Glomerular endothelial cell (primary cell): ENCODE measurements at places on chromosomes 7 and 10. TPM values are rescaled to one million over a fixed set of nuclear protein-coding genes. Genes with fewer than 3 reads are reported as not detected.

The RBM33 gene
- total RNA-seq: 19.1 and 34.6 TPM in 2 replicates

The FBXO24 gene
- not detected in 2 replicates for total RNA-seq

The KAZALD1 gene
- 0.12 TPM in 1 of 2 replicates, not detected in the other for total RNA-seq

The MTG1 gene
- 24.2 and 44.5 TPM in 2 replicates for total RNA-seq

The ADAM12 gene
- 5.6 and 15.4 TPM in 2 replicates for total RNA-seq

The TBXAS1 gene
- total RNA-seq: 8.1 and 9.0 TPM in 2 replicates

The OR2A5 gene
- total RNA-seq: not detected in 2 replicates

The FAM241B gene
- total RNA-seq: 1.6 and 1.8 TPM in 2 replicates

The PTF1A gene
- total RNA-seq: not detected in 2 replicates

The CYP3A7 gene
- not detected in 2 replicates for total RNA-seq

The SCART1 gene
- total RNA-seq: 0.44 and 1.3 TPM in 2 replicates

The PRSS1 gene
- total RNA-seq: not detected in 2 replicates

The SORCS1 gene
- total RNA-seq: not detected in 2 replicates

The SFRP5 gene
- not detected in 2 replicates for total RNA-seq

The RASSF4 gene
- total RNA-seq: 8.9 and 20.4 TPM in 2 replicates

The ITGB8 gene
- total RNA-seq: 6.3 and 13.9 TPM in 2 replicates

The SFMBT2 gene
- total RNA-seq: 3.1 and 4.8 TPM in 2 replicates

The LRRD1 gene
- total RNA-seq: 0.12 and 0.24 TPM in 2 replicates

The TAS2R16 gene
- not detected in 2 replicates for total RNA-seq

The TBC1D12 gene
- total RNA-seq: 8.0 and 12.9 TPM in 2 replicates

The CYP2E1 gene
- 0.64 TPM in 1 of 2 replicates, not detected in the other for total RNA-seq

The ALOX5 gene
- total RNA-seq: not detected in 2 replicates

The PLPP4 gene
- total RNA-seq: 3.9 and 11.1 TPM in 2 replicates

The NUTM2E gene
- total RNA-seq: 0.19 and 0.23 TPM in 2 replicates

The BMS1 gene
- 19.0 and 20.5 TPM in 2 replicates for total RNA-seq

The DRGX gene
- total RNA-seq: not detected in 2 replicates

The WEE2 gene
- total RNA-seq: not detected in 2 replicates

The UCN3 gene
- total RNA-seq: not detected in 2 replicates

The MBLAC1 gene
- 2.3 and 3.9 TPM in 2 replicates for total RNA-seq

The NME8 gene
- not detected in 2 replicates for total RNA-seq

The CEP41 gene
- total RNA-seq: 23.5 and 25.1 TPM in 2 replicates

The GNGT1 gene
- not detected in 2 replicates for total RNA-seq

The ADARB2 gene
- total RNA-seq: 0.23 and 0.39 TPM in 2 replicates

The ZSCAN21 gene
- 7.8 and 8.8 TPM in 2 replicates for total RNA-seq

The CHAT gene
- not detected in 2 replicates for total RNA-seq

The UPK3B gene
- total RNA-seq: 1.1 TPM in 1 of 2 replicates, not detected in the other

The CYP3A4 gene
- total RNA-seq: not detected in 2 replicates

The MMP21 gene
- 0.53 TPM in 1 of 2 replicates, not detected in the other for total RNA-seq

The C10orf67 gene
- total RNA-seq: not detected in 2 replicates

The HSPA12A gene
- 0.76 and 3.0 TPM in 2 replicates for total RNA-seq

The CC2D2B gene
- 0.47 TPM in 1 of 2 replicates, not detected in the other for total RNA-seq

The FEZF1 gene
- total RNA-seq: not detected in 2 replicates

The HOXA3 gene
- 5.5 and 6.1 TPM in 2 replicates for total RNA-seq

The ST8SIA6 gene
- 0.76 TPM in 1 of 2 replicates, not detected in the other for total RNA-seq

The POM121C gene
- 24.8 and 25.9 TPM in 2 replicates for total RNA-seq

The CD36 gene
- total RNA-seq: 1.9 and 3.5 TPM in 2 replicates

The STEAP1B gene
- total RNA-seq: 10.5 and 16.4 TPM in 2 replicates

The GOLGA7B gene
- not detected in 2 replicates for total RNA-seq
